ENCODE measurements at places on chromosomes 16 and 17. TPM values are rescaled to one million over a fixed set of nuclear protein-coding genes. Genes with fewer than 3 reads are reported as not detected.

- DNase-seq = no peak
These were observed 47.6 kb downstream of the ABCA9 start for GRCh38 chr17:69012895-69013805.

Gene ZNF597
- total RNA-seq = 2.5 TPM

GRCh38 chr17:66306446-66306845 lies 4.0 kb downstream of the PRKCA start:
- DNase-seq = no peak

Gene KRT31
- total RNA-seq = not detected

DNA sequence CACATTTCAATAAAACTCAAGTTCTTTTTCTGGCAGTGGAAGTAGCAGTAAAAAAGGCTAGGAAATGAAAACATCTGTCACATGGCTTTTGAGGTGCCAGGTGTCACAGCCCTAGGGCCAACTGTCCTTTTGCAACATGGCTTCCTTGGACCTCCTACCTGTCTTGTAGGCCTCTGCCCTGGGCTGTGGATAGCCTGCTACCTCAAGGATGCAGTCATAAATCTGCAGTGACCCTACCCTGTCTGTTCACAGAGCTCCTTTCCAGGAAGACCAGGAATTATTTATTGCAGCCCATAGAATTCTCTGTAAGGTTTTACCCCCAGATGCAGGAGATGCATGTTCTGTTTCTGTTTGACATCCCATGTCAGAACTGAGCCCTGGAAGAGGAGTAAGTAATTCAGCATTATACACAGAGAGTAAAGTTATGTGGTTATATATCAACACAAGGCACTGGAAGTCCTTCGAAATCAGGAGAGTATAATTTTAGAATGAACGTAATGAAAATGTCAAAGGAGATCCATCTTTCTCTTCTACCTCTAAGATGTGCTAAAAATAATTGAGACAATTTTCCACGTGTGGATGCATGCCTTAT lies 172.6 kb downstream of the MAP2K4 start:
- no peak for DNase-seq

Gene NTHL1
- 15.2 TPM for total RNA-seq

Gene TMEM204
- 36.5 TPM for total RNA-seq

Gene EXOC7
- 94.5 TPM for total RNA-seq

GRCh38 chr17:43665084-43665936 lies 3.6 kb upstream of the MEOX1 start:
- DNase-seq = no peak

- DNase-seq = no peak
These were observed 27.1 kb downstream of the PELP1 start for GRCh38 chr17:4676791-4677190.

Gene RNFT1
- total RNA-seq = 13.6 TPM

Gene ARL4D
- 24.3 TPM for total RNA-seq

DNA sequence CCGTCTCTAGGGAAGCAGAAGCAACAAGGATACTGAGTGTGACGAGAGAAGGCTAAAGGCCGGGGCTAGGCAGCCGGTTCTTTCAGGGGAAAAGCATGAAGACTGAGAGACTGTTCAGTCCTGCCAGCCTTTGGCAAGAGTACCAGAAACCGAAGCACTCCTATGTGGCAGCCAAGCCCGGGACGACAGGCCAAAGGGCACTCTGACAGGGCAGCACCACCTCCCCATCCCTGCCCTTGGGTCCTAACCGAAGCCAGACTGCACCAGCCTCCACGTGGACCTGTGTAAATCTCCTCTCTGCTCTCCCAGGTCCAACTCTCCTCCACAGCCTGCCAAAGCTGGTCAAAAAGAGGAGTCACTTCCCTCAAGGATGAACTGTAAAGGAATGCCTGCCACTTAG lies 23.5 kb upstream of the ALOX15 start:
- no peak for DNase-seq

GRCh38 chr17:46059486-46059885 lies 60.4 kb downstream of the STH start:
- DNase-seq = no peak

Gene PLLP
- 3.8 TPM for total RNA-seq

Gene STRADA
- total RNA-seq = 27.5 TPM

Gene CFAP119
- 1.2 TPM for total RNA-seq

Gene SCARF1
- total RNA-seq = 13.9 TPM

DNA sequence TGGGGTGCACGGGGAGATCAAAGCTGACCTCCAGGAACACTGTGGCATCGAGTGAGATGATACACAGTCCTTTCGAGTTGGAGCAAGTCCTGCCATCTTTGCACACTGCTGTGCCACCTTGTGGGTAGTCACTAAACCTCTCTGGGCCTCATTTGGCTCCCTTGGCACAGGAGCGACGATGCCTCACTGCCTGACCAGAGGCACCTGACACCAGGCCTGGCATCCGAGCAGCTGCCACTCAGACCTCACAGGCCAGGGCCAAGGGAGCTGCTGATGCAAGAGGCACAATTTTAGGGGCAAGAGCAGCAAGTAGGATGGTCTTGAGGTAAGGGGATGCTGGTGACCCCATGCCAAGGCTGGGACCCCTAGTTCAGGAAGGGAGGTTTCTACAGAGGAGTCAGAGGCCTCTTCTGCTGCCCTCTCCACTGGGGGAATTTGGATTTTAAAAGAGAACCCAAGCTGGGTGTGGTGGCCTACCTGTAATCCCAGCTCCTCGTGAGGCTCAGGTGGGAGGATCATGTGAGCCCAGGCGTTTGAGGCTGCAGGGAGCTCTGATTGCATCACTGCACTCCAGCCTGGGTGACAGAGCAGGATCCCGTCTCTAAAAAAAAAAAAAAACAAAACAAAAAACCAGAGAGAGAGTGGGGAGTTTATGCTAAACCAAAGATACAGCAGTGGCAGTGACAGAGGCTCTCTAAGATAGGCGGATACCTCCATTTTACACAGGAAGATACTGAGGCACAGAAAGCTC lies 6.7 kb upstream of the ADGRG1 start:
- peak; percentile 64 for DNase-seq

GRCh38 chr17:53948323-53948722 lies 125.6 kb downstream of the KIF2B start:
- DNase-seq = no peak

Gene HSPB9
- not detected for total RNA-seq

GRCh38 chr17:1545618-1546017 lies 17.0 kb downstream of the PITPNA start:
- no peak for DNase-seq

Measured in posterior vena cava (tissue), 2 donors.